ENCODE measurements at places on chromosomes 12 and 14. TPM values are rescaled to one million over a fixed set of nuclear protein-coding genes. Genes with fewer than 3 reads are reported as not detected.

DNA sequence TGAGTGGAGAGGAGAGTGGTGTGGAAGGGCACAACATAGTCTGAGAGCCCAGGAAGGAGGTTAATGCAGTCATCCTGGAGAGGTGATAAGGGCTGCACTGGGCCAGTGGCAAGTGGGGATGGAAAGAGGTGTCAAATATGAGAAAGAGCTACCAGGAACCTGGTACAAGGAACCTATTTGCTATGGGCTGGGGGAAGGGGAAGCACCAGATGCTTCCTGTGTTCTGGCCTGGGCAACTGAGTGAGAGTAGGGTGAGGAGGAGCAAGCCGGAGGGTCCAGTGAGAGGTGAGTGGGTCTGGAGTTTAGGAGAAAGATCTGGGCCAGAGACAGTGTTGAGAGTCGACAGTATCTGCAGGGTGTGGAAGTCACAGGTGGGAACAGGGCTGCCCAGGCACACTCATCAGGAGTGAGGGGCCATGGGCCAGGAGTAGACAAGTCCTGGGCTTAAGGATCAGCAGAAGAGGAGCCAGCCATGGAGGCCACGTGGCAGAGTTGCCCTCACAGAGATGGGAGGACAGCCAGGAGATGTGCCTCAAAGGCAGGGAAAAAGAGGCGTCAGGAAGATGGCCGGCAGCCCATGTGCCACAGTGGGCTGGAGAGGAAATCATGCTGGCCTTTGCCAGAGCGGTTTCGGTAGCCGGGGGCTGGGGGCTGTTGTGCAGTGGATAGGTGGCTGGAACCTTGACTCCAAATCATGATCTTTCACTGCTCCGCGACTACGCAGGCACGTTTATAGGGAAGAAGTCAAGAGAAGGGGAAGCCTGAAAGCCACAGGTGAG, 2.9 kb upstream of the AQP6 start:
- DNase-seq: no peak

GRCh38 chr12:3600039-3600720, 109.2 kb downstream of the PRMT8 start:
- DNase-seq: no peak

DNA sequence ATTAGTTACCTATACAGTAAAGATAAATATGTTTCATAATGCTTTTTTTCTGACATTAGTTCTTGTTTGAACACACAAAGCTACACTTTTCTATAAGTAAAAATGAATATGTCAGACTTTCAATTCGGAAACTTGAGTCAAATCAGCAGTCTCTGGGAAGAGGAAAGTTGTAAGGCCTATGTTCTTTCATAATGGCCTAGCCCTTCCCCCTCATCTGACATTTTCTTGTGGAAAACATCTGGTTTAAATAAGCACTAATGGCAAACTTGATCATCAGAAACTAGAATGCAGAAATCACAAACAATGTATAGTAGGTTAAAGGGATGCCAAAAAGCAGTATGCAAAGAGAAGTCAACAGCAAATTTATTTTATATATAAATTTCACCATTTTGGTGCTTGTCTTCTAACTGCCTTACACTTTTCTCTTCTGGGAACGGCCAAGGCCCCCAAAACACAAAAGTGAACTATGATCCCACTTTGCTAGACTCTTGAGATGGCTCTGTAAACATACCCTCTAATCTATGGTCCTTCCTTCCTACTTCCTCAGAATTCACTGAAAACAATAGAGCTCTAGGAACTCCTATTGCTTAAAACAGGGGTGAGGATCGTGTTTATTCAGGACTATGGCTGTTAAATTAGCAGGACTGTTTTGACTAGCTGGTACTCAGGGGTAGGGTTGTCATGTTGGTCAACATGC, 444.1 kb downstream of the RAD51B start:
- no peak for DNase-seq

DNA sequence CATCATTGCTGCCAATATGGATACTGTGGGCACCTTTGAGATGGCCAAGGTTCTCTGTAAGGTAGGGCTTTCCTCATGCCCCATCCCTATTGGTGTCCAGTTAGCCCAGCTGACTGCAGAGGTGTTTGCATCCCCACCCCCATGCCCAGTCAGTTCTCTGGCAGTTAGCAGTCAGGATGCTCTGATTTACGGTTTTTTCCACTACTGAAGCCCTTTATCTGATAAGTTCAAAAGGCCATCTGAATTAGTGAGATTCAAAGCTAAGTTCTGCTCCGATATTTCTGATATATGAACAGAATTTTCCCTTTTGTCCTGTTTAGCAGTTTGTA, 773 bp downstream of the GMPR2 start:
- DNase-seq: no peak

GRCh38 chr12:125169870-125170269, 104.6 kb downstream of the AACS start:
- DNase-seq: no peak

DNA sequence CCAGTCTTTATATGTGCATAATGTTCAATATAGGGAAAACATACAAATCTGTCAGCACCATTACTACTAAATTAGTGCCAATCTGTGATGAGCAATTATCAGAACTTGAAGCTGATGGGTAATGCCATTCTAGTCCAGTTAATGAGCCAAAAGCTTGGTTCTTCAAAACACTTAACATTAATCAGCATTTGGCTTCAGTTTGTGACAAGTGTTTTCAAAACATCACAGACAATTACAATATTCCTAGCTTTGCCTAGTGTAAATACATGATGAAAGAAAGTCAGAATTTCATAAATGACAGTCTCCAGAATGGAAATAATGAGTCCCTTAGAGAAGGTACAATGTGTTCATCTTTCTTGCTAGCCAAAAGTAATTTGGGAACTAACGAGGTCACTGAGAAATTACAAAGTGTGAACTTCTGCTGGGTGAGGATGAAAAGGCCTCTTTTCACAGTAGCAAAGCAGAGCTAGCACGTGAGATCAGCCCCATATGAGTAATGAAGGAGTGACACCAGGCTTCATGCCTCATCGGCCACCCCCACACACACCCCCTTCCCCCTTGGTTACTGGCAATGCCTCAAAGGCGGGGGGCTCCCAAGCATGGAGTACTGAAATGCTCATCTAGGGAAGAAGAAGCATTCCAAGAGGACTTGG, 180.6 kb upstream of the EEA1 start:
- DNase-seq: no peak

DNA sequence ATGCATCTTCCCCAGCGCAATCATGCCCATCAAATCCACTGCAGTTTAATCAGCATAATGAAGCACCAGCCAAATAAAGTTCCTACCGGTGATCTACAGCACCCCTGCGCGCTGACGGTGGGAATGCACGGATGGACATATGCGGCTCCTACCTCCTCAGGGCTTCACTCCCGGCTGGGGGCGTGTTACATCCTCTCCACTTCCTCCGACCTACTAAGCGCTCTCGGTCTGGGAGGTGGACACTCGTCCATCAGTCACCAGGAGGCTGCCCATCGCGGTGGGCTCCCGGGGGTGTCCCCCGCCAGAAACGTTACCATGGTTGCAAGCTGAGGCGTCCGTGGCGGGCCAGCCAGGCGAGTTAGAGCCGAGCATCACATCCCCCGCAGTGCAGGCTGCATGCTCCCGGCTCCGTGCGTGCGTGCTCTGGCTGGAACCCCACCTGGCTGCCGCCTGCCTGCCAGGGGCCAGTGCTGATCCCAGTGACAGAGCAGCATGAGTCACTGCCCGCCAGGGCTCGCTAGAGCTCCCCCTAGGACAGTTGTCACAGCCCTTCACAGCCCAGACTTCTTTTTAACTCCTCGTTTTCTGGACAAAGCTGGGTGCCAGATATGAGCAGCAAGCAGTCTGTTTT, 73.0 kb downstream of the CIT start:
- DNase-seq: peak; percentile 64

DNA sequence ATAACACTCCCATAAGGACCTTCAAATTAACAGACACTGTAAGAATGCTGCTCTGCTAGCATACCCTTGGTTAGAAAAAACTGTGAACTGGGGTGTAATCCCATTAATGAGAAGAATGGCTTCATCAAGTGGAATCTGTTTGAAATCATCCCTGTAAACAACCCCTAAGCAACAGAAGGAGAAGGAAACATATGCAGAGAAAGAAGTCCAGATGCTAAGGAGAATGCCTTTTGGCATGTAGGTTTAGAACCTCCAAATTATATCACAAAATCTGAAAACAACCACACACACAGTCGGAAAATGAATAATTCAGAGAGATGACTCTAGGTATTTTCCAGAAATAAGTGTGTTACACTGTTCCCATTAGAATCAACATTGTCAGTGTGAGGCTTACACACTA, 140.2 kb downstream of the NUAK1 start:
- no peak for DNase-seq

- DNase-seq: no peak
Observed at GRCh38 chr14:72594099-72594901, 299.6 kb downstream of the DPF3 start.

Gene FAM181A
- not detected for polyA plus RNA-seq

Gene EPYC
- not detected for polyA plus RNA-seq

Gene RFLNA
- polyA plus RNA-seq: 6.9 TPM

Gene TMEM179
- polyA plus RNA-seq: 0.86 TPM

Measured in hindlimb muscle (tissue), 1 donor.